ENCODE measurements at places on chromosomes 4 and X. TPM values are rescaled to one million over a fixed set of nuclear protein-coding genes. Genes with fewer than 3 reads are reported as not detected.

GRCh38 chr4:137367620-137368019 lies 164.7 kb downstream of the PCDH18 start:
- no peak for DNase-seq

The LIMCH1 gene
- 40.5 TPM for total RNA-seq

- DNase-seq: no peak
Observed at GRCh38 chr4:144374065-144374464, 233.5 kb upstream of the GYPA start.

- DNase-seq: no peak
Observed at GRCh38 chrX:8731559-8732395, at the start of gene ANOS1. Gene ANOS1 (minus strand): TSS chrX:8732137. CDS start chrX:8732036, 101 bp downstream.

Measured in skin of body (tissue), 3 donors.